ENCODE measurements at places on chromosomes 6 and 20. TPM values are rescaled to one million over a fixed set of nuclear protein-coding genes. Genes with fewer than 3 reads are reported as not detected.

The NHLRC1 gene
- 0.81 TPM for total RNA-seq

The SLC13A3 gene
- 3.0 TPM for total RNA-seq

The SLC2A4RG gene
- 86.1 TPM for total RNA-seq

The TTPAL gene
- 28.7 TPM for total RNA-seq

The EGFL8 gene
- total RNA-seq, result 3.6 TPM

The MAP7 gene
- 0.53 TPM for total RNA-seq

The UFL1 gene
- total RNA-seq, result 25.2 TPM

The ZSCAN12 gene
- 2.3 TPM for total RNA-seq

The COL9A1 gene
- not detected for total RNA-seq

The HS3ST5 gene
- not detected for total RNA-seq

GRCh38 chr6:2086326-2086965 lies 159.0 kb downstream of the GMDS start:
- DNase-seq, result no peak

GRCh38 chr6:140440223-140440835 lies 1065.9 kb upstream of the CITED2 start:
- DNase-seq, result no peak

DNA sequence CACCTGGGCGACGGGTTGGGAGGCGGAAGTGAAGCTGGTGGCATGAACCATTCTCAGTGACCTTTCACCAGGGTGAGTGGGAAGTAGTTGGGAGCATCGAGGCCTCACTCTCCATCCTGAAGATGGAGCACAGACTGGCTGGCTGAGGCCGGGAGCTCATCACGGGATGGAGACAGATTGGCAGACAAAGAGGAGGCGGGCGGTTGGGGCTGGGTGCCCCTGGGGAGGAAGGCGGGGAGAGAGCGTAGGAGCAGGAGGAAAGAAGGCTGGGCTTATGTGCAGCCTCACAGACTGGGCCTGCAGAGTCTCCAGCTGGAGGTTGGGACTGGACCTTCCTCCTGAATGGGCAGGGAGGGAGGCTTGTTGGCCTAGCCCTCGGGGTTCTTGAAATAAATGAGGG lies 44.2 kb upstream of the SCRT2 start:
- no peak for DNase-seq

DNA sequence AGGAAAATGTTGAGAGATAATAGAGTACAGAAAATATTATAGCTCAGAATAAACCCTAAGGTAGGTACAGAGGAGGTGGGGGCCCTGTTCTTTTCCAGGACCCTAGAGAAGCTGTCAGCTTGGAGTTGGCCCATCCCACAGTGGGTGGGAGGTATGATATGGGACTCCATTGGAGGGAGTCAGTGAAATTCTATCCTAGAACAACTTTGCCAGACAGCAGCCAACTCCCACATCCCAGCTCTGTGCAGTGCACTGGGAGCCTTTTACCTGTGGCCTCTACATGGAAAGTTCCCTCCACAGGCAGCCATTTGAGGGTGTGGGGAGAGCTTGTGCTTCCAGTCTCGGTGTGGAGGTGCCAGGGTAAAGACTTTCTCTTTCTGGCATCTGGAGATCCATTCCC lies 36.8 kb upstream of the CLIC5 start:
- no peak for DNase-seq

DNA sequence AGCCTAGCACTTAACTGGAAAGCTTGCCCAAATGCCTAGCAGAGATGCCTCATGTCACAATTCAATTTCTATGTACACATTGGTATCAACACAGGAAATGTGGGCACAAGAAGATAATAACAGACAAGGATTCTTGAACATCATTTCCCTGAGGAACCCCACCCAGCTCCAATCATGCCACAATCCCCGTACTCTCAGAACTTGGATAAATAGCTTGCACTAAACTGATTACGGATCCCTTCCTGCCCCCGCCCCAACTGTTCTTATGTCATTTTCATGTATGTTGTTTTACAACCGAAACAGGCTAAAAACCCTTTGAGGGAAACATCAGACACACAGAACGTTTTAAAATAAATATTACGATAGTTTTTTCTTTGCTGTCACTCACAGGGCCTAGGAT lies 87.1 kb downstream of the BACH2 start:
- no peak for DNase-seq

DNA sequence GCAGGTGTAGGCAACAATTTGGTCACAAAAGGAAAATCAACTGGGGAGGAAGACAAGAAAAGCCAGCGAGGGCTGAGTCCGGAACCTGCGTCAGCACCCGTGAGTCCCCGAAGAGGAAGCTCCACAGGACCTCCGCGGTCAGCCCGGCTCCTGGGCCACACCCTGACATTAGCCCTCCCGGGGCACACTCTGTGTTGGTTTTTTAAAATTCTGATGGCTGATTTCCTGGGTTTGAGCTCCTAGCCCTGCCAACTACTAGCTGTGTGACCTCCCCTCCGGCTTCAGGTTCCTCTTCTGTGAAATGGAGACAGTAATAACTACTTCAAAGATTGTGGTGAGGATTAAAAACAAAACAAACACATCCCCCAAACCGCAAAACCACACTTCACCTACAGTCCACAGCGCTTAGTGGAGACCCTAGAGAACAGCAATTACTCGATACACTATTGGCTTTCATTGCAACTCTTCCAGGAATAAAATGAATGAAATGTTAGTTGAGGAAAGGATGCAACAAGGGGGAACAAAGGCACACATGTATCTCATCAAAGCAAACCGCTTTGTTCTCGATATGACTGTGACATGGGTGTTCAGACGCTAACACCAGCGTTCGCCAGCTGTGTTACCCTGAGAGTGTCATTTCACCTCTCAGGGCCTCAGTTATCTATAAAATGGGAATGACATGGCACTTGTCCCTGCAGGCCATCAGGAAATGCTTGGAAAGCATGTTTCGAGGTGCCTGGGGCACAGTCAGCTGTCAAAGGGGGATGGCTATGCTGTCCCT lies 985 bp downstream of the ZBP1 start:
- no peak for DNase-seq

GRCh38 chr20:50591233-50591852 lies 81.2 kb downstream of the PTPN1 start:
- no peak for DNase-seq

GRCh38 chr6:124260337-124260736 lies 456.7 kb downstream of the NKAIN2 start:
- no peak for DNase-seq

DNA sequence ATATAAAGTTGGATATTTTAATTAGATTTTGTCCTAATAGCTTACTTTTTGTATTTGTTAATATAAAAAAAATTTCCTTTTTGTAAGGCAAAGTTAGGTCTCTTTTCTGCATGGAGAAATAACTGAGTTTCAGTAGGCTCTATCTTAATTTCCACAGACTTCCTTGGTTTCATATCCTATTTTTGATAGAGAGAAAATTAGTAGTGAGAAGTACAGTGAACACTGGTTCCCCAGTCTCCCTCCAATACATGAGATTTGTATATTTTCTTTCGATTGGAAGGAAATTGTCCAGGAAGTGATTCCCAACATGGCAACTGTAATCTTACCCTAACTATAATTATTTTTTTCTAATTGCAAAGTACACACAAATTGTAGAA lies 26.4 kb downstream of the TRIM27 start:
- DNase-seq, result no peak

DNA sequence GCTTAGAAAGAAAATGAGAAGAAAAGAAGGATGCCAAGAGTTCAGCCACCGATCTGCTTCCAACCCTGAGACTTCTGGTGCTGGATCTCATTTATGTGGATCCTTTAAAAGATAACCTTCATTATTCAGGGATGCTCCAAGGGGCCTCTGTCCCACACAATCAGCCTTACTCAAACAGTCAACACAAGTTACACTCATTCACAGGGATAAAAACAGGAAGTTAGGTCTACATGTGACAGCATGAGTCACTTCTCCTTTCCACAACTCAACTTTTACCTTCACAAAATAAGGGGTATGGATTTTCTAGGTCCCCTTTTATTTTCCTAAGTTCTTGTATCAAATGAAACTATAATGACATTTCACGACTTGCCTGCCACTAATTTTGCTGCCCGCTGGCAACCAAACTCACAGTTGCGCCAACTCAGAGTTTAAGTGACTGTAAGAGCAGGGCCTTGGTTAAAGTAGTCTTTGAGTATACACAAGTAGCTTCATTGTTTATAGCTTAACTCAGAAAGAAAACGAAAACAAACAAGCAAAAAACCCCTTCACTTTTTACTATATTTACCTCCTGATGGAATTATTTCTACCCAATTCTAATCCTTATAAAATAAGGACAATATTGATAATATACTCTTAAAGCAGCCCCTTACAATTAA lies 278.8 kb upstream of the RUNX2 start:
- DNase-seq, result no peak

GRCh38 chr6:44725070-44725469 lies 337.6 kb downstream of the CDC5L start:
- DNase-seq, result peak; percentile 30

DNA sequence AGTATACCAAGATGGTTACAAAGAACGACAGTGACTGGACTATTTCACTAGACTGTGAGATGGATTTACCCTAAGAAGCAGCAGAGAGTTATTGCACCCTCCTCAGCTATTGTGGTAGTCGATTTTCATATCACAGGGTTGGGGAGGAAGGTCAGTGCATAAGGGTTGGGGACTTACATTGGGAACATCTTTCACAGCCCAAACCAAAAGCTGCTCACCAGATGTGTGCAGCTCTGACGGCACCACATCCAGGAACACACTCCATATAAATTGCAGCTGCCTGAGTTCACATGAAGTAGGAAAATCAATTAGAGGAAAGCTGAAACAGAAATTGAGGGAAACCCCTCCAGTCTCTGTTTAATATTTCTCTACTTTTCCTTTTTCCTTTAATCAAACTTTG lies 470.5 kb upstream of the NRSN1 start:
- DNase-seq, result no peak

DNA sequence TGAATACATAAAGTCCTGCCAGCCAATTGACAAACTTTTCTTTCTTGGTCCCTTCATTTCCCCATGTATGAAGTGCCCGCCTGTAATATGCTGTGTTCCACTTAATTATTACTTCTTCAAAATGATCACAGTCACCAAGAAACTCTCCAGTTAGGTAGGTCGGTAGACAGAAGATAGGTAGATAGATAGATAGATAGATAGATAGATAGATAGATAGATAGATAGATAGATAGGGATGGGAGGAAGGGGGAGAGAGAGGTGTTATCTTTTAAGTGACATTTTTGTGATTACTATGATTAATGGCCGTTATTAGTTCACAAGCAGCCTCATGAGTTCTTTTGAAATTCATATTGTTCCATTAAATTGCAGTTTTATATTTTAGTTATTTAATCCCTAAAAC lies 79.5 kb upstream of the TPD52L1 start:
- no peak for DNase-seq

DNA sequence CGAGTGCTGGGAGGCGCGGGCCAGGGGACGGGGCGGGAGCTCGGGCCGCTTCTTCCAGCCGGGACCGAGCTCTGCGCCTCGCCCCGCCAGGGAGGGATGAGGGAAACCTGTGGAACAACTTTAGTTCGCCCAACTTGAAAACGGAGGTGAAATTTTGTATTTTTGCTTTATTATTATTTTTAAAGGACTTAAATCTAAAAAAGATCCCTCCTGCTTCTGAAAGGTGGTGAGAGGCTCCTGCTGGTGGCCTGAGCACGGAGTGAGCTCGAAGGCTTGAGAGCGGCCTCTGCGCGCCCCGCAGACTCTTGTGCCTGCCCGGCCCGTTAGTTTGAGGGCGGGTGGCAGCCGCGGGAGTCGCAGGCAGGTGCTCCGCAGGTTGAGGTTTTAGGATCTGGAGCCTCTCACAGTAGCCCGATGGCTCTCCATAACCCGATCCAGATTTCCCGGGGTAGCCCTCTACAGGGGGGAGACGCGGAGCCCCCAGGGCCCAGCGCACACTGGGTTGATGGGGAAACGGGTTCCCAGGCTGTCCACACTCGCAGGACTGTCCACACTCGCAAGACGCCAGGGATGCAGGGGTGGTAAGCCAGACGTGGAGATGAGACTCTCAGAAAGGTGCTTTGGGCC lies 46.2 kb upstream of the SUPT3H start:
- DNase-seq, result no peak

GRCh38 chr6:87798393-87799278 lies 96.6 kb upstream of the AKIRIN2 start:
- DNase-seq, result no peak

- DNase-seq, result no peak
These were observed 557 bp upstream of the DHX35 start for GRCh38 chr20:38961530-38962043.

DNA sequence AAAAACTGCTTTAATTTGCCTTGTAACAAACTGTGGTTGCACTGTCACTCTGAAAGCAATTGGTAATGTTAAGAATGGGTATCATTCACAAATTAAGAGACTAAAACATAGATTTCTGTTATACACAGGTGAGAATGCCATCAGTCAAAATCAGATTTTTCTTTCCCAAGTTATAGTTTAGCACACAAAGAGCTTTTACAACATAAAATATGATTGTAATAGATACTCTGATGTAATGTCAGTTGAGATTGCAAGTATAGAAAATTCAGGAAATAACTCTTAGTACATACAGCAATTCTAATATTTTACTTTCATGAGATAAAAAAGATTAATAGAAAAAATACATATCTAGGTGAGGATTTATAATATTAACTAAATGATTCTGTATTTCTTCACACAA lies 2.3 kb upstream of the ME1 start:
- DNase-seq, result no peak

GRCh38 chr6:27584326-27584725 lies 111.4 kb upstream of the ZNF184 start:
- no peak for DNase-seq

DNA sequence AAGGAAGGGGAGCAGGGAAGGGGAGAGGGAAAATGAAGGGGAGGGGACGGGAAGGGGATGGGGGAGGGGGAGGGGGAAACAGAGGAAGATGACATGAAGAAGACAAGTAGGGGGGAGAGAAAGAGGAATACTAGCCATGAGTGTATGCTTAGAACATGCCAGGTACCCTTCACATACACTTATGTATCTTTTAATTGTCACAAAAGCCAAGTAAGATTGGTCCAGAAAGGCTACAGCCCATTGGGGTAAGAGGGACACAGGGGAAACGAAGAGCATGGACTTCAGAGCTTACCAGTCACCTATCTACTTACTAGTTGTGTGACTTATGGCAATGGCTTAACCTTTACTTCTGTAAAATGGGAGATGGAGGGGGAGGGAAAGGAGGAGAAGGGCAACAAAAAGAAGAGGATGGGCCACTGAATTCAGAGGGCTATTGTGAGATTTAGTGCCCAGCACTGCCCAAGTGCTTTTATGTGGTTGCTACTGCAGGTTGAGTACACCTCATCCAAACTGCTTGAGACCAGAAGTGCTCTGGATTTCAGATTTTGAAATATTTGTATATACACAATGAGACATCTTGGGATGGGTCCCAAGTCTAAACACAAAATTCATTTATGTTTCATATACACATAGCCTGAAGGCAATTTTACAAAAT lies 90.3 kb downstream of the ARHGAP18 start:
- DNase-seq, result no peak

DNA sequence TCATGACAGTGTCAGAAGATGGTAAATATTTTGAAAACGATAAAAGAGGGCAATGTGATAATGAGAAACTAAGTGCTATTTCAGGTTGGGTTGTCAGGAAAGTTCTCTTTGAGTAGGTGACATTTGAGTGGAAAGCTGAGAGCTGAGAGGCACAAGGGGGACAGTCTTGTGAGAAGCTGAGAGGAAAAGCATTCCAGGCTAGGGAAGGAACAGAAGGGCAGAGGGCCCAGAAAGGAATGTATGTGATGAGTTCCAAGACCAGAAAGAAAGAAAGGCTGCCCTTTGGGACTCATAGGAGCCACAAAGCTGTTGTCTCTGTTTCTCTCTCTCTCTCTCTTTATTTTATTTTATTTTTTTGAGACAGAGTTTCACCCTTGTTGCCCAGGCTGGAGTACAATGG lies 7.6 kb upstream of the RNF182 start:
- no peak for DNase-seq

- peak; percentile 18 for DNase-seq
These were observed 110.9 kb downstream of the HFE start for GRCh38 chr6:26197933-26198721.

All from HFFc6 (cell line).